ENCODE measurements at places on chromosomes 16 and 17.
A peak's percentile ranks its signal among the peaks of the same experiment; 100 is the strongest.

- DNase-seq: peak; percentile 24
Measured at GRCh38 chr17:54028986-54029580, 206.4 kb downstream of the KIF2B start.

- DNase-seq: peak; percentile 79
Measured at GRCh38 chr17:48228720-48229119, 121.2 kb downstream of the SNX11 start.

DNA sequence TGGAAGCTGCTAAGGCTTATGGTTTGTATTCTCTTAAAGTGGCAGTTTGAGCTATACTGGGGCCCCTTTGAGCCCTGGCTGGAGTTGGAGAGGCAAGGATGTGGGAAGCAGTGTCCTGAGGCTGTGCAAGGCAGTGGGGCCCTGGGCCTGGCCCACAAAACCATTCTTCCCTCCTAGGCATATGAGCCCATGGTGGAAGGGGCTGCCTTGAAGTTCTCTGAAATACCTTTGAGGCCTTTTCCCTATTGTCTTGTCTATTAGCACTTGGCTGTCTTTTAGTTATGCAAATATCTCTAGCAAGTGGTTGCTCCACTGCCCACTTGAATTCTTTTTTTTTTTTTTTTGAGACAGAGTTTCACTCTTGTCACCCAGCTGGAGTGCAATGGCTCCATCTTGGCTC lies 119.2 kb downstream of the PCTP start:
- DNase-seq: peak; percentile 59

DNA sequence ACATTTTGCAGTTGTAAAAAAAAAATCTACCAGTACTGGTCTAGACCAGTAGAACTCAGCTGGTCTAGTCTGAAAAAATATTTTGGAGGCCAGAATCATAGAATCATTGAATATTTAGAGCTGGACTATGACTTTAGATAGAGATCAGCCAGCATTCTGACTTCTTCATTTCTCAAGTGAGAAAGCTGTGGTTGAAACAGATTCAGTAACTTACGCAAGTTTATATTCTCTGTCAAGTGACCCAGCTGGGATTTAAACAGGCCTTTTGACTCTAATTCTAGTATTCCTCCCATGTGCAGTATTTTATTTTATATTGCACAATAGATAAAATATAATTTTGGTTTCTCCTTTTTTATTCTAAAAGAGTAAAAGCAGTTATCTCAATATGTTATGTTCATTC lies 4.9 kb downstream of the TNRC6A start:
- DNase-seq: no peak

GRCh38 chr16:78789561-78789960 lies 690.1 kb downstream of the WWOX start:
- DNase-seq: no peak
